ENCODE measurements at places on chromosomes 6 and 20. TPM values are rescaled to one million over a fixed set of nuclear protein-coding genes. Genes with fewer than 3 reads are reported as not detected.

GRCh38 chr6:155645325-155645724, 189.7 kb upstream of the NOX3 start:
- DNase-seq: no peak
- H3K4me1 ChIP-seq: peaks cover 6% of the 10 kb centered on the region
- no peaks in the 10 kb centered on the region for H3K36me3 ChIP-seq
- no peak overlapping the region for H3K4me3 ChIP-seq

Gene SLC17A9
- total RNA-seq: 33.6 TPM

DNA sequence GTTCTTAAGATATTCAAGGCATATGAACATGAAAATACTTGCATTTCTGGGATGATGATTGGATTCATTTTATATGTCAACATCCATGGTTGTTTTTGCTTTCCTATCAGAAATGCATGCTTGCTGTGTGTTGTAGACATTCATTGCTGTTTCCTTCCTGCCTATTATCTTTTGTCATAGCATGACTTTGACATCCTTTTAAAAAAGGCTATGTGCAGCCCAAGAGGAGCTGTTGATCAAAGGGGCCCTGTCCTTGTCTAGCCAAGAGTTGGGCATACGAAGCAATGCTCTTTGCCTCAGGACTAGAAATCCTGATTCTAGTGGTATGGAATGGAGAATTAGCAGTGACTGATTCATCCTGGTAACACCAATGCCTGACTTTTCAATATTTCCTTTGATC, 143.1 kb downstream of the RNF144B start:
- H3K27ac ChIP-seq: no peak overlapping the region
- H3K4me3 ChIP-seq: no peak overlapping the region
- H3K36me3 ChIP-seq: no peaks in the 10 kb centered on the region
- no peak for DNase-seq
- no peaks in the 10 kb centered on the region for H3K27me3 ChIP-seq

DNA sequence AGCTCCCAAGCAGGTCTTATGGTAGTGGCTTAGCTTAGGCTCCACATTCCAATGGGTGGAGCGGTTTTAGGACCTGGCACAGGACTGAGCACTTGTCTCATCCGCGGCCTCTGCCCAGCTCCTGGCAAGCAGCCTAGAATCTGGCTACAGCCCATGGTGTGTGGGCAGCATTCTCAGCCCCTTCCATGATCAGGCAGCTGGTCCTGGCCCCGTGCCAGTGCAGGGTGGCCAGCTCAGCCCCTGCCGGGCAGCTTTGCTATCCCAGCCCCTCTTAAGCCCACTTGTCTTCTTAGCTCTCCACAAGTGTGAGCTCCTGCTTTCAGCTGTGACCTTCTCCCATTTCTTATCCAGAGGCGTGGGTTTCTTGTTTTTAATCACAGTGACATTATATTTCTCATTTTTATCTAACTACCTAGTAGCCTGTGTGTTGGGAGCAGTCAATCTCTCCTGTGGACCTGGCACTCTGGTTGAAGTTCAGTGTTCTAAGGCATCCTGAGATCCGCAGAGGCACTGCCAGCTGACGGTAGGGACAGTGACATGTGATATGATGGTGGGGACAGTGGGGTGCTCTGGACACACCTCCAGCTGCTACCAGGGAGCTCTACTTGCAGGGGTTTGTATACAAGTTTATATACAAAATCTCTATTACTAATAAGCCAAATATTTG, 119.9 kb upstream of the PRND start:
- peaks cover 39% of the 10 kb centered on the region for H3K27me3 ChIP-seq
- no peak overlapping the region for H3K27ac ChIP-seq
- H3K4me3 ChIP-seq: no peak overlapping the region
- DNase-seq: no peak
- no peaks in the 10 kb centered on the region for H3K4me1 ChIP-seq

Gene VAPB
- total RNA-seq: 39.5 TPM

DNA sequence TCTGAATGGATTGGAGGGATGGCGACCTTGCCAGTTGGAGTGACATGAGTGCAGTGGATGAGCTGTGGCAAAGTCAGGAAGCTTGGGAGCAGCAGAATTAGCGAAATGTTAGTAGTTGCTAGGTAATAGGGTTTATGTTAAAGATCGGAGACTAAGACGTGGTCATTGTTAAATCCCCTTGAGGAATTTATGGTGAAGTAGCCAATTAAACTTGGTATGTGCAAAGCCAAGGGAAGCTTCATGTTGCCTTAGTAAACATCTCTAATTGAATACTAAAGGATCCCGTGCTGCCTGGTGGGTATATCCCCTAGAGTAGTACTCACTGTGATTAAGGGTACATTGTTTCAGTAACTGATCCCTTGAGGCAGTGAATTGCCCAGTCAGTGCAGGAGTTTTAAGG, 106.0 kb downstream of the PRIM2 start:
- no peaks in the 10 kb centered on the region for H3K36me3 ChIP-seq
- no peak overlapping the region for H3K4me3 ChIP-seq
- no peak overlapping the region for H3K27ac ChIP-seq
- no peaks in the 10 kb centered on the region for H3K4me1 ChIP-seq
